ENCODE measurements at places on chromosomes 1 and 21. TPM values are rescaled to one million over a fixed set of nuclear protein-coding genes. Genes with fewer than 3 reads are reported as not detected.

- DNase-seq = no peak
- H3K27me3 ChIP-seq = no peaks in the 10 kb centered on the region
- H3K36me3 ChIP-seq = no peaks in the 10 kb centered on the region
- peak overlapping the region; percentile 82 for H3K4me3 ChIP-seq
Measured at GRCh38 chr1:17117451-17118265, 1.6 kb downstream of the PADI2 start.

- no peak for DNase-seq
- H3K27ac ChIP-seq = no peak overlapping the region
- H3K27me3 ChIP-seq = no peaks in the 10 kb centered on the region
Measured at GRCh38 chr21:17542371-17543011, 29.6 kb downstream of the CXADR start.

GRCh38 chr1:35536556-35537162, 20.5 kb downstream of the KIAA0319L start:
- DNase-seq = no peak
- no peaks in the 10 kb centered on the region for H3K36me3 ChIP-seq
- H3K27ac ChIP-seq = no peak overlapping the region

DNA sequence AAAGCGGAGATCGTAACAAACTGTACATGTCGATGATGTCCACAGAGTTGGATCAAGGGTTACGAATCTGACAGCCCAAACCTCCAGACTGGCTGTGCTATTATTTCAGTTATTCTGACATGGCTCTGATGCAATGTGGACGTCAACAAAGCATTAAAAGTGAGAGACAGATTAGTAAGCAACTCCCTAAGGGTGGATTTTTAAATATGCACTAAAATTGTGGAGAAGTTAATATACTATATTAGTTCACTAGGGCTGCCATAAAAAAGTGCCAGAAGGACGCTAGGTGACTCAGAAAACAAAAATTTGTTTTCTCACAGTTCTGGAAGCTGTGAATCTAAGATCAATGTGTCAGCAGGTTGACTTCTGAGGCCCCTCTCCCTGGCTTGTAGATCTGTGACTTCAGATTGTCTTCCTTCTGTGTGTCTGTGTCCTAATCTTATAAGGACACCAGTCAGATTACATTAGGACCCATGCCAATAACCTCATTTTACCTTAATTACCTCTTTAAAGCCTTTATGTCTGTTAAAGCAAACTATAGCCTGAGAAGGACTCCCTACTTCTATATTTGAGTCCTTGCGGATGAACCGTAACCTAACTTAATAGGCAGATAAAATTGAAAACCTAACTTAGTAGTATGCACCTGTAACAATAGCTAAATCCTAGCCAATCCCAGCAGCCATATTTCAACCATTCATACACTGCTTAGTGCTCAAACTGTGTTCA, 66.0 kb upstream of the BACH1 start:
- no peak for DNase-seq
- no peak overlapping the region for H3K27ac ChIP-seq

DNA sequence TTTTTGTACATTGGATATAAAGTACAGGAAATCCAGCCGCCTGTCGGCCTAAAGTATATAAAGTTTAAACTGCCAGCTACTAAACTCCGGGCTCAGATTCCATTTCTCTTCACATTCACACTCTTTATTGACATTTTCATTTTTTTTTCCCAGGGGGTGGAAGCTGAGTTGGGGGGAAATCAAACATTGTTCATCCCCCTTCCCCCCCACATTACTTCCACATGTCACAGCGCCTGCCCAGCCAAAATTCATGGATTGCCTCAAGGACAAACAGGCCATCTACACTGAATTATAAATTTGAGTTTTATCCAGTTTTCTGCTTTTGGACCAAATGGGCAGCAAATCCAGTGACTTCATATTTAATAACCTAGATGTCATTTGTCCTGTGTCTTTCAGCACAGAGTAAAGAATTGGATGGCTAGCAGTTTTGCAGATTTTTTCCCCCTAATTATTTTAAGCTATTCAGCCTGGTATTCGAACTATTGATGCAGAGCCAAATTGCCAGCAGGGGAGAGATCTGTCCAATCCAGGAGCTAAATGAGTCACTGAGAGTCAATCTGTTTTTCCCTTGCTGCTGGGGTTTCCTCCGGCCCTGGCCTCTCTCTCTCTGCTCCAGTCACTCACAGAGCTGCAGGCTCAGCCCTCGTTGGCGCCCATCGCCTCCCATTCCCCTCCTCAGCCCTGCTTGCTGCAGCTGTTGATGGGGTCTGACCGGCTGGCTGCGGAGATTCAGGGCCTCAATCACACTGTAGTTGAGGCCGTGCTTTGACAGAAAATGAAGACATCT, 98.0 kb downstream of the LMO4 start:
- no peaks in the 10 kb centered on the region for H3K27me3 ChIP-seq
- no peak for DNase-seq

DNA sequence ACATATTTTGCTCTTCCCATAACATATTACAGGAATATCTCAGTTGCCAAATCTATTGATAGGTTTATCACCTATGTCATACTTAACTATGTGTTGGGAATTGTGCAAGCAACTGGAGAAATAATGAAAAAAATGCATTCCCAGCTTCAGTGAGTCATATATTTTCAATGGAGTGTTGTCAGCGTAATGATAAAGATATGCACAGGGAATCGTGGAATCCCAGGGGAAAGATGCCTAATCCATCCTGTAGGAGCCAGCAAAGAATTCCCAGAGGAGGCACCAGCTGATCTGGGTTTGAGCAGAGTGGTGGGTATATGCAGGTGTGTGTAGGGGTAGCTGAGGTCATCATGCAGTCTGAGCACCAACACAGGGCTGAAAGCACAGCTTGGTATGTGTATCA, 213.3 kb upstream of the DAB1 start:
- H3K4me3 ChIP-seq = no peak overlapping the region
- H3K27ac ChIP-seq = no peak overlapping the region
- DNase-seq = no peak
- no peaks in the 10 kb centered on the region for H3K27me3 ChIP-seq
- H3K4me1 ChIP-seq = no peaks in the 10 kb centered on the region

TRIM58 gene
- total RNA-seq = not detected

RUNX3 gene
- total RNA-seq = 0.10 TPM

NTMT2 gene
- not detected for total RNA-seq

All from Panc1 (cell line).